Stimulated activated CD4-positive, alpha-beta T cell treated with anti-CD3 and anti-CD28 coated beads, Interleukin-4, amount 100 ng/mL, for 4 hours (primary cell): ENCODE measurements at places on chromosomes 7 and 10.

- DNase-seq, result no peak
These were observed 13.5 kb upstream of the IL6 start for GRCh38 chr7:22713463-22713862.

DNA sequence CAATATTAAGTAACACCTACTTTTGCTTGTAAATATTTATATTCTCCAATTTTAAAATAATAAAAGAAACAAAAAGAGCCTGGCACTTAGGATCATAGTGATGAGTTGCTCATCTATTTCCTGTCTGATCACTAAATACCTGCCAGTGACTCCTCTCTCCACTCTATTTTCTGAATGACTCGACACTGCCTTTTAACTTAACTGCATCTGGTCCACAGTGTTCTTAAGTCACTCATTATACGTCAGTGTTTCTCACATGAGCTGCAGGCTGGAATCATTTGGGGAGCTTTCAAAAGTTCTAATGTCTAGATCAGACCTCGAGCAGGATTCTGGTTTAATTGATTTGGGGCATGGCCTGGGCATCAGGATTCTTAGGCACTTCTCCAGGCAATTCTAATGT, 78.0 kb upstream of the AGBL3 start:
- DNase-seq, result no peak

DNA sequence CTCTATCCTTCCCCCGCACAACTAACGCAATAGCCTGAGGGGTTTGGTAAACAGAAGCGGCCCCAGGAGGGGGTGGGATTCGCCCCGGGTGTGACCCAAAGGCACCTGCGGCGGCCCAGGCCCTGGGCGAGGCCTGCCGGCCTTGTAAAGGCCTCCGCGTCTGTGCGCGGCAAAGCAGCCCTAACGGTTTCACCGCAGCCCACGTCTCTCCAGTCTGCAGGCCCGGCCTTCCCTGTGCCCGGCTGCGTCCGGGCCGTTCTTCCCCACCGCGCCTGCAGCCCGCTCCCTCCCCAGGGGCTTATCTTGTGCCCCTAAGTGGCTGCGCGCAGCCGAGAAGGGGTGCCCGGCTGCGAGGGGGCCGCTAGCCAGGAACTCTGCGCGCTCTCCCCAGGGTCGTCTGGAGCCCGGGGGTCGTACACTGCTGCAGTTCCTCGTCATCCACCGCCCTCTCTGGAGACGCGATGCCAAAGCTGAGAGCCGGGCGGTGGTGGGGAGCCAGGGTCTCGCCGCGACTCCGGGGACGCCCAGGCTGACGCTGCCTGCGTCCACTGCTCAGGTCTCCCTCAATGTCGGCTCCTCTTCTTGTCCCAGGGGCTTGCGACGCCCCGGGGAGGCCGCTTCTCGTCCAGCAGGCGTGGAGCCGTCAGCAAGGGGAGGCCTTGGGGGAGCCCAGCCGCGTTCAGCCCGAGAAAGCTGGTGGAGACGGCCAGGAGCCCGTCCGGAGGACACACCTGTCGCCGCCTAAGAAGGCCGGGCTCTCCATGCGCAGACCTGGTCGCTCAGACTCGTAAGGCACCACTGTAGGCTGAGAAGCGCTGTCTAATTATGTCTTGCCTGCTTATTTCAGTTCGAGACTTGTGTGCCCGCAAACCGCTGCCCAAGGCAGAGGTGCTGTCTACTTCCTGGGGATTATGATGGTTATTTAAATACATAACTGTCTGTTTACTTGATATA, 132.3 kb downstream of the SPAG6 start:
- no peak for DNase-seq

- DNase-seq, result no peak
These were observed 26.0 kb downstream of the PPP1R3A start for GRCh38 chr7:113892818-113893217.

- DNase-seq, result no peak
These were observed 50.7 kb upstream of the GHITM start for GRCh38 chr10:84088626-84089025.
